Stimulated activated CD8-positive, alpha-beta memory T cell treated with anti-CD3 and anti-CD28 coated beads, Interleukin-7, amount 100 ng/mL, for 24 hours (primary cell): ENCODE measurements at places on chromosomes 3 and 15.

DNA sequence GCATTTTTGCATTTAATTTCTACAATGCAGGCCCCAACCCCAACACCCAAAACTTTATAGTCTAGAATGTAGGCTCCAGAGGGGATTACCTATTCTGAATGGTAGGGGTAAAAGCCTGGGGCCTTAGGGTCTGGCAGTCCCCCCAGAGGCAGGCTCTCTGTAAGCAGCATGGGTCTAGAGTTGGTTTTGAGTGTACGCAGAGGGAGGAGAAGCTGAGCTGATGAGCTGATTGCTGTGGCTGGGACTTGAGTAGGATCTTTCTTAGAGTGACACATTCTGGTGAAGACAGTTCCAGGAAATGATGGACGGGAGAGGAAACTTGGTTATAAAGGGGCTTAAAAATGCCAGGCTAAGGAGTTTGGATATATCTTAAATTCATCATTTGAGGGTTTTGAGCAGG lies 2.1 kb downstream of the LPP start:
- DNase-seq = no peak

DNA sequence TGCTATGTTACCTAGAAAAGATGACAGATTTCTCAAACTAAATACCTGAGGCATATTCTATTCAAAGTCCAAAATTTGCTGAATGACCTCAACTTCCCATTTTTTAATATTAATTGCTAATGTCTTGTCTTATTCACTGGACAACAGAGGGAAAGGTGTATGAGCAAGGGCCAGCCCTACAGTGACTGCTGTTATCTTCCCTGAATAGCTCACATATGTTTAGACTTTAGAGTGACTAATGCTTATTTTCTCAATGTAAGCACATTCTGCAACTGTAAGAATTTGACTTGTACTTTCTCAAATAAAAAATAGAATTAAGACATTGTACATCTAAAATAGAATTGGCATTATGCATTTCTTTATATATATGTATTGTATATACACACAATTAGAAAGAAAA lies 26.5 kb upstream of the AADACL2 start:
- DNase-seq = no peak

DNA sequence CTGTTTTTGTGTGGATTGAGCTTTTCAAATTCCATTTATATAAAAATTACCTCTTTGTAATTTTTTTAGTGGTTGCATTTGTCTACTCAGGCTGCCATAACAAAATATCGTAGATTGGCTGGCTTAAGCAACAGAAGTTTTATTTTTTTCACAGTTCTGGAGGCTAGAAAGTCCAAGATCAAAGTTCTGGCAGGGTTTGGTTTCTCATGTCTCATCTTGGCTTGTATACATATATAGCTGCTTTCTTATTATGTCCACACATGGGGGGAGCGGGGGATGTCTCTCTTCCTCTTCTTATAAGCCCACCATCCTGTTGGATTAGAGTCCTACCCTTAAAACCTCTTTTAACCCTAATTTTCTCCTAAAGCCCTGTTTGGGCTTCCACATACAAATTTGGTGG lies 28.5 kb downstream of the MGA start:
- no peak for DNase-seq

DNA sequence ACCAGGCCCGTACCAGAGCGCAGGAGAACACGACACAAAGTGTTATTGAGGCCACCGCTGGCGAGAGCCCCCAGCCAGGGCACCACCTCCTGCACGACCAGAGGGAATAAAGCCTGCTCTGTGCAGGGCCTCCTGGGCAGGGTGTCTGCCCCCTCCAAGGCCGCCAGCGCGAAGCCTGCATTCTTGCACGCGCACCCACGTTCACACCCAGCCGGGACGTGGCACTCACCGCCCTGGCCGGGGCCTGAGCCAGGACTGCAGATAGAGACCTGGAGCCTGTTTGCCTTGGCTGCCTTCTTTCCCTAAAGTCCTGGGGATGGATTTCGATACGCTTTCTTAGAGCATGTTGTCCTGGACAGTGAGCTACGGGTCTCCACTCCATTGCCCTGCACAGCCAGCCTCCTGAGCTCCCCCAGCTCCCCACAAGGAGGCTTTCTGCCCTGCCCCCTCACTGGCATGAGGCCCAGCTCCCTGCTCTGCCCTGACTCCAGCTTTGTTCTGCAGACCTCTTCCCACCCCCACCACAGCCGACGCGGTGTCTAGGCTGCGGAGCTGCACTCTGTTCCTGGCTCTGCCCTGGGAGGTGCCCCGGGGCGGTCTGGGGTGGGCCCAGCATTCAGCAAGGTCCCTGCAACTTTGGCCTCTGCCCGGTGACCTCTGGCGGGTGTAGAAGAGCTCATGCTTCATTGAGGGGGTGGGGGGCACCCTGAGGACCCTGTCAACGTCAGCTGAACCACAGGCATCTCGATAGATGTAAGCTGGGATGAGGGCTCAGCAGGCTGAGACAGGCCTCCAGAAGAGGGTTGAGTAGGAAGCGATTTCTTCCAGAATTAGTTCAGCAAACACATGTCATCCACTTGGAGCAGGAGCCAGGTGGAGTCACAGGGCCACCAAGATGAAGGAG lies 145.0 kb downstream of the LRRK1 start:
- DNase-seq = no peak

DNA sequence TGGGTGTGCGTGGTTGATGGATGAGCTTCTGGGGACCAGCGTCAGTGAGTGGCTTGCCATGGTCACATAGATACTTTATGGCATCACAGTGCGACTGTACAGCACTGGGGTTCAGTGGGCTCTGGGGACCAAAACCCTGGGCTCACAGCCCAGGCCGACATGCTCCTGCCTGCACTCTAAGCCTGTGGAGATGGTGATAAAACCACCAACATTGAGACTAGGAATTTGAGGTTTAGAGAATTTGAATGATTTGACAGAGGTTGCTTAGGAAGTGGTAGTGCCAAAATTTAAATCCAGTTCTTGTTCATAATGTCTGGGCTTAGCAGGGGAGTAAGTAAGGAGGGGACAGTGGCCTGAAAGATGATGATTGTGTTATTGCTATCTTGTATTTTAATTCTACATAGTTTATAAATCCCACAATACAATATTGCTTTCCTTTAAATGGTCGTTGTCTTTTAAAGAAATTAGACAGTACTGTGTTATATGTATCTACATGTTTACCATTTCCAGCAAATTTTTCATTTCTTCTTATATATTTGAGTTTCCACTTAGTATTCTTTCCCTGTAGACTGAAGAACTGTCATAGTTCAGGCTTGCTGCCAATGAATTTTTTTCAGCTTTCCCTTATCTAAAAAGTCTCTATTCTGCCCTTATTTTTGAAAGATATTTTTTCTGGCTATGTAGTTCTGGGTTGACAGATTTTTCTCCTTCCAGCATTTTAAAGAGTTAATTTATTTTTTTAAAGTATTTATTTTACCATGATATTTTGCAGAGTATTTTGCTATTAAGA lies 235.4 kb upstream of the RGMA start:
- DNase-seq = no peak

DNA sequence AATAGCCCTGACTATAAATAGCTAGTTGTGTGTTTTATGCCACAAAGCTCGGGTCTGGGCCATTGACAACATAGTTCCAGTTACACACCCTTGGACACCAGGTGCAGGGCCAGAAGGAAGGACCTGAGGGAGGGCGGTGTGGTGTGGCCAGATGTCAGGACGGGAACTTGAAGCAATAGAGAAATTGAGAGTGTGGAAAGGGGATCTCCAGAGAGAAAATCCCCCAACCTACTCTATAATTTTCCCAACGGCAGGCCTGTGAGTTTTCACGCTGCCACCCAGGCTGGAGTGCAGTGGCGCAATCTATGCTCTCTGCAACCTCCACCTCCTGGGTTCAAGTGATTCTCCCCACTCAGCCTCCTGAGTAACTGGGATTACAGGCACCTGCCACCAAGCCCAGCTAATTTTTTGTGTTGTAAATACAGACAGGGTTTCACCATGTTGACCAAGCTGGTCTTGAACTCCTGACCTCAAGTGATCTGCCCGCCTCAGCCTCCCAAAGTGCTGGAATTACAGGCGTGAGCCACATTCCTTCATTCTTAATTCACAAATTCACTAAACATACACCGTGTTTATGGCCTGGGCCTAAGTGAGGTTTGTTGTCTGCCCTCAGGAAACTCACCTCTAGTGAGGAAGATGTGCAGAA lies 70.8 kb upstream of the KLF13 start:
- DNase-seq = no peak

DNA sequence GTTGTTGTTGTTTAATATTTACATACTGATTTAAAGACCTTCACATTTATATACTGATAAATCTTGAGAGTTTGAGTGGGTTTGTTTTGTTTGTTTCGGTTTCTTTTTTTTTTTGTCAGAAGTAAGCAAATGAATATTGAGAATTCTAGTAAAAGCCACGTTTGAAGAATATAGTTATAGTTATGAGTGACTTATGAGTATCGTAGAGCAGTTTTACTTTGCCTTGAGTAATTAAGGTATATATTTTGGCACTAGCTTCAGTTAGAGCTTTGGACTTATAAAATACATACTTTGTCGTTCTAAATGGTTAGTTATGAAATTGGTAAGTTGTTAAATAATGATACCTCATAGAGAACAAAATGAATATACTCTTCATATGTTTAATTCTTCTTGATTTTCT lies 27.8 kb downstream of the ATP1B3 start:
- no peak for DNase-seq

- DNase-seq = no peak
Measured at GRCh38 chr3:3071136-3071535, 39.0 kb downstream of the IL5RA start.

GRCh38 chr3:120156699-120157098 lies 62.5 kb upstream of the GSK3B start:
- DNase-seq = no peak

DNA sequence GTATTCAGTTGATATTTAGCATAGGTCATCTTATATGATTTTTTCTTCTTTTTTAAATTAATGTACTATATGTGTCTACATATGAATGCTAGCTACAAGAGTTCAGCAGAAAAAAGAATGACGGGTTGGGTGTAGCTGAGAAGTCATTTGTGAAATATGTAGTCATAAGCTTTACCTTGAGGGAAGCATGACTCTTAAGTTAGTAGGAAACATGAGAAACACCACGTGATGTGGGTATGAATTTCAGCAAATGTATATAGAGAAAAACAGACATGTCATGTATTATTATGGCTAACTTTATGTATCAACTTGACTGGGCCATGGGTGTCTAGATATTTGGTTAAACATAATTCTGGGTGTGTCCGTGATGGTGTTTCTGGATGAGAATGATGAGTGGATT lies 125.0 kb downstream of the RAP2B start:
- no peak for DNase-seq

DNA sequence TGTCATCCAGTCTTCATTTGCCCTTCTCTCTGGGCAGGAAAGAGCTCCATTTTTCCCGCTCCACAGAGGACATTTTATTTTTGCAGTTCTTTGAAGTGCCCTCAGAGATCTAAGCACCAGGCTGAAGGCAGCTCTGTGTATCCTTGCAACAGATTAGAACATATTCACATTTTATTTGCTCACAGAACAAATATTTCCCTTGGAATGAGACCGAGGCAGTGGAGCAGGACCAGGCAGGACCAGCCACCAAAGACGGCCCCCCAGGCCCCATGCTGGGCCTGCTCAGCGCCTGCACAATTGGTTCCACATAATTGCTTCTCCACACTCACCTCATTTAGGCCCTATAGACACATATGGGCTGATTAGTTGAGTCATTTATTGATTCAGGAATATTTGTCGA lies 15.7 kb upstream of the ETV5 start:
- DNase-seq = no peak

DNA sequence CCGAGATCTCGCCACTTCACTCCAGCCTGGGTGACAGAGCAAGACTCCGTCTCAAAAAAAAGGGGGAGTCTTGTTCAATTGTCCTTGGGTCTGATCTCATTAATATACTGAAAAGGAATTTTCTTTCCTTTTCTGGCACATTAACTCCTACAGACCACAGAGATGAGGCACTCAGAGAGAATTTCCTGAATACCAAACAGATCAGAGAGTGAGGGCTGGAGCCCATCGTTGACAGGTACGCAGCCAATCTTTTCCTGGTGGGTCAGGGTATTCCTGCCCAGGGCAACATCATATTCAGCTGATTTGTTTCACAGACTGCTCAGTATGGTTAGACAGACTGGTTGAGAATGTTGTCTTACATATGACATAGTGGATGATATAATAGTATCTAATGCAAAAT lies 82.8 kb upstream of the TNFSF10 start:
- no peak for DNase-seq

DNA sequence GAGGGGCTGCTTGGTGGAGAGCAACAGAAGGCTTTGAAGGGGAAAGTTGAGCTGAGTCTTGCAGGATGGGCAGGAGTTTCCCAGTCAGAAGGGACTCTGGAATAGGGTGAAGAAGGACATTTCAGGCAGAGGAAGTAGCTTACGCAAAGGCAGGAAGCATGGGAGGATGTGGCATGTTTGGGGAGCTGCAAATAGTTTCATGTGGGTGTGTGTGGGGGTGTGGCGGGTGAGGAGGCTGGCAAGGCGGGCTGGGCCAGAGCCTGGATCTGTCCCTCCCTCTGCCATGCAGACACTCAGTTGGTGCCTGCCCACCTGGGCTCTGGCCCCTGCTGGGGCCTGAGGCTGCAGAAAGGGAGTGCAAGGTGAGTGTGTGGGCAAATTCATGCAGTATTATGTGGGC lies 10.4 kb downstream of the TEX264 start:
- DNase-seq = no peak

DNA sequence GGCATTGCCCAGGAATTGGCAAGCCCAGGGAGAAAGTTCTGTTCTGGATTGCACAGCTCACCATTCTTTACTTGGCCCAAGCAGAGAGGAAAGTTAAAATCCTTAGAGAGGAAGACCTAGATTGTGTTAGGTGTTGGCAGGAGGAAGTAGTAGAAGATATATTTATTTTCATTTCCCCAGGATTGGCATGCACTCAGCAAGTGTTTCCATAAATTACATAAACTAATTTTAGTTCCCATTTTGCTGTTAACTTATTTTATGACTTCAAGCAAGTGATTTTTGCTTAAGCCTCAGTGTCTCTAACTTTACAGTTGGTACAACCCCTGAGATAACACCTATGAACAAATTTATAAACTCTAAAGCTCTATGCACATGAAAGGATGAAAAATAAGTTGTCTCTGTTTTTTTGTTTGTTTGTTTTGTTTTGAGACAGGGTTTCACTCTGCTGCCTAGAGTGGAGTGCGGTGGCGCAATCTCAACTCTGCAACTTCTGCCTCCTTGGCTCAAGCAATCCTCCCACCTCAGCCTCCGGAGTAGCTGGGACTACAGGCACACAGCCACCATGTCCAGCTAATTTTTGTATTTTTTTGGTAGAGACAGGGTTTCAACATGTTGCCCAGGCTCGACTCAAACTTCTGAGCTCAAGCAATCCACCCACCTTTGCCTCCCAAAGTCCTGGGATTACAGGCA lies 31.2 kb upstream of the TOP2B start:
- DNase-seq = no peak

DNA sequence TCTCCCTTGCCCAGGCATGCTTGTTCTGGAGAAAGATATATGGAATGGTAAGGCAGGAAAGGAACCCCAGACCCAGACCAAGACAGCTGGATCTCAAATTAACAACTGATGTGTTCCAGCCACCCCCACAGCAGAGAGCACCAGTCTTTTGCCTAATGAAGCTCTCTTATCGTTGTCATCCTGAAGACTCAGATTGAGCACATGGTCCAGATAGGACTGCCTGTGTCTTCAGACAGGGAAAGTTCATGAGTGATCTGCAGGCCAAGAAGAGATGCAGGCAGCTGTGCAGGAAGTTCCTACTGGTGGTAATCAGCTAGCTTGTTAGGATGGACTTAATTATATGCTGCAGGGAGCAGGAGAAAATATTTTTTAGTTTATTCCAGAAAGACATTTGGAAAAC lies 53.3 kb downstream of the PPP2R3A start:
- no peak for DNase-seq
